ENCODE measurements at places on chromosomes 11 and 22.

DNA sequence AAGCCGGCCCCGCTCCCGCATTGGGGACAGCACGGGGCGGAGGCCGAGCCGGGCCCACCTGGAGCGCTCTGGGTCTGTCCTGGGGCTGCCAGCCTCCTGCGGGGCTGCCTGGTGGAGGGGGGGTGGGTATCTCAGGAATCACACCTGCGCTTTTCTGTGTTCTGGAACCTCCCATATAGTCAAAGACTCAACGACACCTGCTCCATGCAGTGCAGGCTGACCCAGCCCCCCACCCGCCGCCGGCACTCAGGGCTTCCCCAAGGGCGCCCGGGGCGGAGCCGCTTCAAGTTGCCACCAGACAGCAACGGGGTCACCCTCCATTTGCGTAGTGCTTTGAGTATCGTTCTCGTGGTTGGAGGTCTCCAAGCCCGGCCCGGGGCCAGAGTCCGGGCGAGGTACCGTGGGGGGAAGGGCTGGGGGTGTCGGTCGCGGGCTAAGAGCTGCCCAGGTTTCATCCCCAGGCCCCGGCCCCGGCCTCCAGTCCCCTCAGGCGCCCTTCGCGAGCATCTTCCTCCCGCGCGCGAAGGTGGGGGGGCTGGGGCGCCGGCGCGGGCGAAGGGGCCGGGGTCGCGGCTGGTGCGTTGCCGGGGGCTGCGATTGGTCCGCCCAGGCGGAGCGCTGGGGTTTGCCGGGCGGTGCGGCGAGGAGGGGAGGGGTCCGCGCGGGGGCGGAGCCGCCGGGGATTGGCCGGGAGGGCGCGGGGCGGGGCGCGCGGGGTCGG lies 6.6 kb downstream of the TSPAN4 start:
- DNase-seq = peak; percentile 89

- DNase-seq = no peak
Measured at GRCh38 chr22:32722441-32722840, 79.1 kb upstream of the TIMP3 start.

- DNase-seq = no peak
Measured at GRCh38 chr22:25237503-25237902, 18.1 kb downstream of the CRYBB2 start.

DNA sequence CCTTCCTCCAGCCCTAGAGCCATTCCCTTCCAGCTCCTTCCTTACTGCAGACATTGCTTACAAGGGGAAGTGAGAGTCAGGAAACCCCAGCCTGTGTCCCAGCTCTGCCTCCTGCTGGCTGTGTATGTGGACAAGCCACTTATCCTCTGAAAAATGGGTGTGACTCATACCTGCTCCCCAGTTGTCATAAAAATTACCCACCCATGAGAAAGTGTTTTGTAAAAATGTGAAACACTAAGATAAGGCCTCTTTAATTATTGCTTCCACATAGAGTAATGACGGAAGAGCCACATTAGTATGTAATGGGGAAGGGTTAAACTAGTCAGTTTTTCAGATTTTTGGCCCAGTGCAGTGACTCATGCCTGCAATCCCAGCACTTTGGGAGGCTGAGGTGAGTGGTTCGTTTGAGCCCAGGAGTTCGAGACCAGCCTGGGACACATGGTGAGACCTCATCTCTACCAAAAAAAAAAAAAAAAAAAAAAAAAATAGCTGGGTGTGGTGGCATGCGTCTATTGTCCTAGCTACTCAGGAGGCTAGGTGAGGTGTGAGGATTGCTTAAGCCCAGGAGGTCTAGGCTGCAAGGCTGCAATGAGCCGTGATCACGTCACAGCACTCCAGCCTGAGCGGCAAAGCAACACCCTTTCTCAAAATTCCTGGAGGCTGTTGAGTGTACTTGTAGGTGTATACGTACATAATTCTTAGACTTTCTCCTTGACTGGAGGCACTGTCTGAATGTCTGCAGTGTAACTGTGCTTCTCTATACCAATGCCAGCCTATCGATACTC lies 84.9 kb downstream of the CTTN start:
- DNase-seq = no peak

GRCh38 chr11:107017433-107018218 lies 650 bp downstream of the GUCY1A2 start:
- DNase-seq = peak; percentile 87

- DNase-seq = no peak
Measured at GRCh38 chr11:132876705-132877104, 655.6 kb downstream of the OPCML start.

- DNase-seq = no peak
Measured at GRCh38 chr22:45516923-45517675, 14.4 kb downstream of the FBLN1 start.

DNA sequence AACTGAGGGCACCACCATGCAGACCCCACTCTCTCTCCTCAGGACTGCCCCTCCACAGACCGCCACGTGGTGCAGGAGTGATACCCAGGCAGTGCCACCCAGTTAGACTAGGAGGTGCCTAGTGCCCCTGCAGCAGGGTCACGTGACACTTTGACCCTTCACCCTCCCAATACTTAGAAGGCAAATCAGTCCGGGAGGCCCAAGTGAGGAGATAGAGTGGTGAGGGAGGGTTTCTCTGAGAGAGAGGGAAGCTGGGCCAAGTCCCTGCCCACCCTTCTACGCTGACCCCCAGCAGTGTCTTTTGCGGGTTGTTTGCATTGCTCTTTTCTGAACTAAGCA lies 84.6 kb downstream of the BUD13 start:
- no peak for DNase-seq

DNA sequence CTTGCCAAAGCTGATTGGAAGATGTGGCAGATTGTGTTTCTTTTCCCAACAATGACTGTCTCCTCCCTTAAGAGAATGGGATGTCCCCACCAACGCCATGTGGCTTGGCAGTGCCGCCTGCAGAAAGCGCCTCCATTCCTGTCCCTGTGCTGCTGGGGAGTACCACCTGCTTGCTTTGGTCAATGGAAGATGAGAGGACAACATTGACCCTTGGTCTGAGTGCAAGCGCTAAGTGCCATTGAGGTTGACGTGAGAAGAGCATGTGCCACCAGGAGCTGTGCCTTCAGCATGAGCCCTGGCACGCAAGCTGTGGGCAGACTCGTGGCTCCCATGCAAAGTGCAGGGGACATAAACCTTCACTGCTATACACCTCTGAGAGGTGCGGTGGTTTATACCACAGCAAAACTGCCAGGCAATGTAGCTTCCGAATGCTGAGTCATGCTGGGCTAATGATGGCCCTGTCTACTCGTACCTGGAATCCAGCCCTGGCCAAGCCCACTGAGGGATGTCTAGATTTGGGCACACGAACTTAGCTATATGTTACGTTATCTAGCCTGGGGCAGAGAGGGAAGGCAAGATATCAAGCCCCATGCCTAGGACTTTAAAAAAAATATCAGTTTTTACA lies 41.9 kb downstream of the MYEOV start:
- peak; percentile 25 for DNase-seq

DNA sequence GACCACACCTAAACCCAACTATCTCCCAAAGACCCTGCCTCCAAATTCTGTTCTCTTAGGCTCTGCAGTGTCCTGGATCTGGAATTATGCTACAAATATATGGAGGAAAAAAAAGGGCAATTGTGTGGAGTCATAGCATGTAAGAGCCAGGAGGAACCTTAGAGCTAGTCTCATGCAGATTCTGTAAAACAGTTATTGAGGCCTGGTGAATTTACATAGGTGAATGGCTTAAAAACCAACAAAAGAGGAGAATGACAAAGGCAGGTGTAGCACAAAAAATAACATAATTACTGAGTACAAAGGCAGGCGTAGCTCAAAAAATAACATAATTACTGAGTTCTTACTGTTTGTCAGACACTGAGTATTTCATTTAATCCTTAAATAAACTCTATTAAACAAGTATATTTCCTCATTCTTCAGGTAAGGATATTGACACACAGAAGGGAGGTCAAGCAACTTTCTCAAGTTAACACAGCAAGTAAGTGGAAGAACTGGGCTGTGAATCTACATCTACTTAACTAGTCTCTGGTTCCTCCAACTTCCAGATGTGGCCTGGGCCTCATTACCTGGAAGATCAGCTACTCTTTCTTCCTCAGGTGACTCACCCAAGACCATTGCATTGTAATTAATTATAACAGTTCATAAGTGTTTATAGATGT lies 938.9 kb upstream of the TENM4 start:
- DNase-seq = no peak

GRCh38 chr11:131356206-131356605 lies 14.2 kb upstream of the NTM start:
- no peak for DNase-seq

- DNase-seq = no peak
Measured at GRCh38 chr11:45860764-45861510, 13.7 kb downstream of the CRY2 start.

- no peak for DNase-seq
Measured at GRCh38 chr22:39229688-39230260, 15.0 kb downstream of the PDGFB start.

- peak; percentile 66 for DNase-seq
Measured at GRCh38 chr11:68632802-68633201, 51.5 kb upstream of the GAL start.

- DNase-seq = no peak
Measured at GRCh38 chr11:117511931-117512539, 184.4 kb downstream of the CEP164 start.

DNA sequence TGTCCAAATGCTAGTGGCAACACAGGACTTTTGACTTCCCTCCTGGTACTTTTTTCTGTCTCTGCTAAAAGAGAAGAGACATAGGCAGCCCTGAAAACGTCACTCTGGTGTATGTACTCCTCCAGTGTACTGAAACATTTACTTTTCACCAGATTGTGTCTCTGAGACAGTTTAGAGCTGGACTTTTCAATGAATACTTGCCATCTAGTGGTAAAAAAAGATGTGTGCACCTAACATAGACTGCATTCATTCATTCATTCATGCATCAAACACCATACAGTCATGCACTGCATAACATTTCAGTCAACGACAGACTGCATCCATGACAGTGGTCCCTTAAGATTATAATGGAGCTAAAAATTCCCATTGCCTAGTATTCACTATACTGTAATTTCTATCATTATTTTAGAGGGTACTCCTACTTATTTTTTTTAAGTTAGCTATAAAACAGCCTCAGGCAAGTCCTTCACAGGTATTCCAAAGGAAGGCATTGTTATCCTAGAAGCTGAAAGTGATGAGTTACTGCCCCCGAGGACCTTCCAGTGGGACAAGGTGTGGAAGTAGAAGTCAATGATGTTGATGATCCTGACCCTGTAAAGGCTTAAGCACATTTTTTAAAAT lies 186.2 kb downstream of the SPON1 start:
- no peak for DNase-seq

DNA sequence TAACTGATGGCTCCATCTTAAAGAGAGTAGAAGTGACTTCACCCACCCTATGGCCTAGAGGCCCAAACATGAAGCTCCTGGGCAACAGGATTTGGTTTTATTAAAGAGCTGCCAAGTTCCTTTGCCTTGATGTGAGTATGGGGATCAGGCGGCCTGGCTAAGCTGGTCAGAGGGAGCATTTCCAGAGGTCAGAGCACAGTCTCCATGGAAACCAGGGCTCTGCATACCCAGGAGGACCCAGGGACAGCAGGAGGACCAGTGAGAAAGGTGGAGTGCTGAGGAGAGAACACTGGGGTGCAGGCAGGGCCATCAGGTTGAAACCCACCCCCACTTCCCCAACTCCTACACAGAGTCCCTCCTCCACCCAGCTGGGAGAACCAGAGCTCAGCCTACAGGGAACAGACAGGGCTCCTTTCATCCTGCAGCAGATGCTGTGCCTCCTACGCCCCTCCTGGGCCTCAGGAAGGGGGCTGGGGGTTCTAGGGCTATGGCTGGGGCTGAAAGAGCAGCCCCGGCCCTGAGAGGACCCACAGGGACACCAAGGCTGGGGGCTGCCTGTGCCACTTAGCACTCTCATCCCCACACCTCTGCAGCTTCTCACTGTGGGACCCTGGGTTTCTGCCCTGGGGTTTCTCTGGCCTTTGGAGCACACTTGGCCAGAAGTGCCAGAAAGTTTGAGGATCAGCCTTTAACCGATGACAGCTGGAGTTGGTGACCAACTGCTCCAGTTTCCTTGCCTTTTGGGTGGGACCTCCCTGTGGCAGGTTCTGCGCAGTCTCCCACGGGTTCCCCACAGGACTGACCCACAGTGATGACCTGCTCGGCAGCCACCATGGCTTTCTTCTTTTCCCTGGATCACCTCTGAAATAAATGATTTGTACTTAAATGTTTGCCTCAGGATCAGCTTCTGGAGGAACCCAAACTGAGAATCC lies 13.8 kb upstream of the P2RY6 start:
- peak; percentile 55 for DNase-seq

DNA sequence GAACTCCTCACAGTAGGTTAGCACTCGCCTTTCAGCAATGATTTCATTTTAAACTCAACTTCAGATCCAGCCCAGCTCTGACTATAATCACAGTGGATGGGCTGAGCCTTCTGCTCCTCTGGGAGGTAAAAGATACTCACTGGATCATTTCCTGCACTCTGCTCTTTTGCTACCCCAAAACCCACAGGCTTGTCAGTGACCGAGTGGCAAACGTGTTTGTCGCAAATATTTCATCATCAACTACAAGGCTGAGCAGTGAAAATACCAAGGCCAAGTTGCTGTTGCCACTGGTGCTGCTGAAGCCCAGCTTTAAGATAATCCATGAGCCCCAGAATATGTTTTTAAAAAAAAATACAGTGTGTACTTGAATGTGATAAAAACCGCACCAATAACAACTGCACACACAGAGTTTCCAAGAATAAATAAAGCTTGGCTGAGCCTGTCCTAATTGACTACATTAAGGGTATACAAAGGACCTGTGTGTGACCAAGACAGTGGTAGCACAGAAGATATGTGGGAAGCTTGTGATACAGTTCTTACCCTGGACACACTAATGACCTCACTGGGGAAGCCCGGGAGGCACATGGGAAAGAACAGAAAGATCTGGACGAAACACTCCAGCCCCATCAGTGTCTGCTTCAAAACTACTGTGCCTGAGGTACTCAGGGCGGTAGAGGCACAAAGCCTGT lies 41.3 kb downstream of the ABTB2 start:
- DNase-seq = no peak

- no peak for DNase-seq
Measured at GRCh38 chr11:34302046-34302921, 55.5 kb downstream of the ABTB2 start.

DNA sequence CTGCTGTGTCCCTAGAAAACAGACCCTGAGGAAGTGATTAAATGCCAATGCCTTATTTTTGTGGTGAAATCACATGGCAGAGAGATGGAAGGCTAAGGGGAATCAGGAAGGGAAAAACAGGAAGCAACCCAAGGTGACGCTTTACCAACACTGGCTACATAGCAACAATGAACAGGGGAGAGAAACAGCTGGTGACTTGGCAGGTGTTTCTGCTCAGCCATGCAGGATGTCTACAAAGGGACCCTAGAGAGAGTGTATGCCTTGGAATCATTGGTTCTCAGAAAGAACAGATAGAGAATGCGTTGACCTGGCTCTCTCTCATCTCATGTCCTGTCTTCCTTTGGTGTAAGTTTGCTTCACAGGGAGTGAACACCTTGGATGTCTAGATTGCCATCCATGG lies 911.9 kb downstream of the OPCML start:
- DNase-seq = no peak

- DNase-seq = no peak
Measured at GRCh38 chr11:134266841-134267251, 9.3 kb upstream of the GLB1L3 start.

DNA sequence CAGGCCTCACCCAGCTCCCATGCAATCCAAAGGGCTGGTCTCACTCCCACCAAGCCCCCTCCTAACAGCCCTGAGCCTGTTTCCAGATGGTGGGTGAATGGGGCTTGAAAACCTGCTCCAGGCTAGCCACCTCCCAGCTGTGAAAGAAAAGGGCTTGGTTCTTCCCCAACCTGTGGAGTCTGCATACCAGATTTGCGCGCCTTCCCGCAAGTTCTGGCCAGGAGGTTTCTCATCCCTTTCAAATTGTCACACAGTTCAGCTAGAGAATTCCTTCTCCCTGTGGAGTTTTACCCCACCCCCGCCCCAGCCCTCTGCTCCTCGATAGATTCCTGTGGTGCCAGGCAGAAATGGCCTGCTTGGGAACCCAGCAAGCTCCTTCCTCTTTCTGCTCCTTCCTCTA lies 734.6 kb upstream of the FAT3 start:
- DNase-seq = no peak
